ENCODE measurements at places on chromosomes 11 and 22.
A peak's percentile ranks its signal among the peaks of the same experiment; 100 is the strongest.

- DNase-seq = no peak
These were observed 8.5 kb downstream of the RAB6A start for GRCh38 chr11:73752216-73752867.

DNA sequence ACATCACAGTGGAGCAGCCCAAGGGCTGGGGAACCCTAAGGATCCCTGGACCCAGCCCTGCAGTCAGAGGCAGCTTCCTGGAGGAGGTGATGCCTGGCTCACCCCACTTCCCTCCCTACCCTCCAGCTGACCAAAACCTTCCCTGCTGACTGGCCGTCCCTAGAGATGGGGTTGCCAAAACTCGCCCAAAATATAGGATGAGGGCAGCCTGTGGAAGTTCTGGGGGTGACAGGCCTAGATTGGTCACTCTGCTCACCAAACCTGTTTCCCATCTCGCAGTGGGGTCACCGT, 35.0 kb upstream of the PPARA start:
- no peak for DNase-seq

GRCh38 chr11:93849751-93850593, 446 bp downstream of the VSTM5 start:
- no peak for DNase-seq

- peak; percentile 28 for DNase-seq
These were observed 15.8 kb downstream of the IGLL1 start for GRCh38 chr22:23564276-23564675.

DNA sequence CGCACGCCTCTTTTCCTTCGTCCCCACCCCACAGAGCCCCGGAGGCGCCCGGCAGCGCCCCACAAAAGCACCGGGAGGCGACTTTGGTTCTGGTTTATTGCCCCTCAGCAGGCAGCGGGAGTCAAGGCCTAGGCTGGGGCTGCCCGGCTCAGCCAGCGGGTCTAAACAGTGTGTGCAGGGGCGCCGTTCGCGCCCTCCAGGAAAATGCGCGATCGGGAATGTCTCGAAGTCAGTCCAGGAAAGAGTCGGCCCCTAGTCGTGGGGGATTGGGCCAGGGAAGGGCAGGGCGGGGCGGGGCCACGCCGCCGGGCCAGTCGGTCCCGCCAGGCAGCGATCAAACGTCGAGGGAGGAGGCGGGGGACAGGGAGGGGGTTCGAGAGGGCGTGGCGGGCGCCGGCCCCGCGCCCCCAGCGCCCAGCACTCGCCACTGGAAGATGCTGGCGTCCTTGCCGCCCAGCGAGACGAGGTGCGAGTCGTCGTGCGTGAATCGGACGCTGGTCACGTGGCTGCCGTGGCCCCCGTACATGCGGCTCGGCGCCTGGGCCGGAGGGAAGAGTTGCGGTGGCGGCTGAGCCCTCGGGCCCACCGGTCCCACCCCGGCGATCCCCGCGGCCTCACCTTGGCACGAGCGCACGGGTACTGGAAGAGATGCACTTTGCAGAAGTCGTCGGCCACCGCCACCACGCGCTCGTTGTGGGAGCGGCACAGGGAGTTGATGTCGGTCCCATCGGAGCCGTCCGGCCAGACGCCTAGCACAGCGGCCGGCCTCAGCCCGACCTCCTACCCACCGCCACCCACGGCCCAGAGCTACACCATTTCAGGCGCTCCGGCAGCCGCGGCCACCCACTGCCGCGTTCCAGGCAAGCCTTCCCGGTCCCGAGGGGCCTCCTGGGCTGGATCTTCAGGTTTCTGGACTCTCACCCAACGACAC, 741 bp upstream of the MTA2 start:
- peak; percentile 69 for DNase-seq

Data from activated effector memory CD4-positive, alpha-beta T cell treated with anti-CD3 and anti-CD28 coated beads, Interleukin-2, amount 50 U/mL, for 16 hours (primary cell).